ENCODE measurements at places on chromosomes 7 and 10. TPM values are rescaled to one million over a fixed set of nuclear protein-coding genes. Genes with fewer than 3 reads are reported as not detected.
A peak's percentile ranks its signal among the peaks of the same experiment; 100 is the strongest.

DNA sequence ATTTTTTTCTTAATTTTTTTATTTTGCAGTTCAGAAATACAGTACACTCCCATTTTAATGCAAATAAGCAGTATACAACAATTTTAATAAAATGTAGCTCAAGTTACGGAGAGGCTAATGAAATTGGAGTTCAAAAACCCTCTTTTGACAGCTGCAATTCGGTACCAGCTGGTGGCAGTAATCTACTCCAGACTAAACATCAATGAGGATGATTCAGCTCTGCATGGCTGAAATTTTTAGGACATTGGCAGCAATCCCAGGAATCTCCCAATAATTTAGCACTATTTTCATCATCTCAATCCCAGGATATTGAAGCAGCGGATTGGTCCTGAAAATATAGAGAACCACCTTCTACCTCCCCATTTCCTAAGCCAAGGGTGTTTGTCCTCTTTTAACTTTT lies 278.8 kb downstream of the CACNA2D1 start:
- peak; percentile 8 for DNase-seq

The TCERG1L gene
- total RNA-seq: 0.27 TPM

DNA sequence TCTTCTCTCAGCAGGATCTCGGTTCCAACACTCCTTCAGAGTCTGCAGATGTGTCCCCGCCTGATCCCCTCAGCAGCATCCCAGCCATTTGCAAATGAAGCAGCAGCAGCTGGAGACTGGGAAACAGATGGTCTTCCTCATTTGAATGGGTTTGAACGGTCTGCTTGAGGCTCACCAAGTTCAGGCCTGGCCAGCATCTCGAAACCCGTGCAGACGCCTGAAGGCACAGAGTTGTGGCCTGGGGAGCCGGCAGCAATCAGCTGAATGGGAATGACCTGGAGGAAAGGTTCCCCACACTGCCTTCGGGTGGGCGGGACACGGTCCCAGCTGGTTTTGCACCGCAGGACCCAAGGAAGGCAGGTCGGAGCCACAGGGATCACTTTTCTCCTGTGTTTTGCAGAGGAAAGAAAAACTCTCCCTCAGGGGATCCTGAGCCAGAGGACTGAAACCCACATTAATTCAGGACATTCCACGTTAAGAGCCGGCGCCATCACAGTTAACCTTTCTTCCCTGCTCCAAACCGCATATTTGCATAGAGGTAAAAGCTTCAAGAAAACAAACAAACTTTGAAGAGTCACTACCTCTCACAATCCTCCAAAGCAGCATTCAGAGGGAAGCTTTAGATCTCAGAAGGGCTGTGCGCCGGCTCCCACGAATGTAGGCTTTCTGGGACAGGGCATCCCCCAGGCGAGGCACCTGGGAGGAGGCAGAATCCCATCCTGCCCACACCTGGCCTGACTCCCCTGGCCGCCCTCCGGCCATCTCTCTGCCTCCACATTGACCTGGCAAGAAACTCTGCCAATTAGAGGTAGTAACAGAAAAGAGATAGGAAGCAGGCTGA lies 17.7 kb downstream of the FGFR2 start:
- no peak for DNase-seq

GRCh38 chr10:114017873-114018272 lies 25.8 kb upstream of the ADRB1 start:
- no peak for DNase-seq

- DNase-seq: no peak
These were observed 39.4 kb upstream of the ATOH7 start for GRCh38 chr10:68271196-68271882.

GRCh38 chr7:129517931-129518330 lies 15.6 kb downstream of the SMKR1 start:
- no peak for DNase-seq

The CALD1 gene
- 39.9 TPM for total RNA-seq

GRCh38 chr7:70583965-70584883 lies 547.7 kb upstream of the GALNT17 start:
- DNase-seq: no peak

- no peak for DNase-seq
These were observed 268.3 kb downstream of the TNS3 start for GRCh38 chr7:47313564-47313963.

GRCh38 chr10:102310361-102311024 lies 65.2 kb downstream of the GBF1 start:
- no peak for DNase-seq

The TMEM213 gene
- total RNA-seq: not detected

GRCh38 chr7:36272567-36273269 lies 116.9 kb upstream of the ANLN start:
- DNase-seq: no peak

DNA sequence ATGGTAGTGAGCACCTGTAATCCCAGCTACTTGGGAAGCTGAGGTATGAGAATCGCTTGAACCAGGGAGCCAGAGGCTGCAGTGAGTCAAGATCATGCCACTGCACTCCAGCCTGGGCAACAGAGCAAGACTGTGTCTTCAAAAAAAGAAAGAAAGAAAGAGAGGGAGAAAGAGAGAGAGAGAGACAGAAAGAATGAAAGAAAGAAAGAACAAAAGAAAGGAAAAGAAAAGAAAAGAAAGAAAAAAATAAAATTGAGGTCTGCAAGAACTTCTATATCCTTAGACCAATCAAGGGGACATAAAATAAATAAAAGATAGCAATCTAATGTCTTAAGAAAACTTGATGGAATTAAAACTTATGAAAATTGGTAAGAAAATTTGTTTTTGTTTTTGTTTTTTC lies 34.9 kb upstream of the PARD3 start:
- no peak for DNase-seq

- DNase-seq: no peak
These were observed 378.2 kb upstream of the MYO3A start for GRCh38 chr10:25555865-25556264.

The SPDYE8 gene
- 0.52 TPM for total RNA-seq

The PSTK gene
- total RNA-seq: 9.5 TPM

DNA sequence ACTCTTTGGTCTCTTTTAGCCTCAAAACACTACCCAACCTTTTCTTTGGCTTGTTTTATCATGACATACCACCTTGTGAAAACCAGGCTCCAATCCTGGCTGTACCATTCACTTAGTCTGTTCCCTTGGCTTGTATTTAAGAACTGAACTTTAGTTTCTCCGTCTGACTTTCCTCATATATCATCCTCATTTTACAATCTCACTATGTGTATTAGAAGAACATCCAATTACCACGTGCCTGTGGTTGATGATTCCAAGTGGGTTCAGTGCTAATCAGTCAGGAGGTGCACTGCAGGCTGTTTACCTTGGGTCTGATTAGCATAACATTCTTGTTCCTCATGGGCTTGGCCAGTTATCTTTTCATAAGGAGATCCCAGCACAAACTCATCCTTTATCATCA lies 144.8 kb upstream of the KLF14 start:
- no peak for DNase-seq

The PPP1R3A gene
- not detected for total RNA-seq

- no peak for DNase-seq
These were observed 53.3 kb downstream of the NT5C2 start for GRCh38 chr10:103139803-103140202.

The NME8 gene
- total RNA-seq: not detected

- no peak for DNase-seq
These were observed 103.7 kb downstream of the HIP1 start for GRCh38 chr7:75635036-75635435.

- no peak for DNase-seq
These were observed 37.2 kb upstream of the CHCHD3 start for GRCh38 chr7:133119067-133119466.

The TTYH3 gene
- total RNA-seq: 6.0 TPM

The ALDH18A1 gene
- total RNA-seq: 102 TPM

DNA sequence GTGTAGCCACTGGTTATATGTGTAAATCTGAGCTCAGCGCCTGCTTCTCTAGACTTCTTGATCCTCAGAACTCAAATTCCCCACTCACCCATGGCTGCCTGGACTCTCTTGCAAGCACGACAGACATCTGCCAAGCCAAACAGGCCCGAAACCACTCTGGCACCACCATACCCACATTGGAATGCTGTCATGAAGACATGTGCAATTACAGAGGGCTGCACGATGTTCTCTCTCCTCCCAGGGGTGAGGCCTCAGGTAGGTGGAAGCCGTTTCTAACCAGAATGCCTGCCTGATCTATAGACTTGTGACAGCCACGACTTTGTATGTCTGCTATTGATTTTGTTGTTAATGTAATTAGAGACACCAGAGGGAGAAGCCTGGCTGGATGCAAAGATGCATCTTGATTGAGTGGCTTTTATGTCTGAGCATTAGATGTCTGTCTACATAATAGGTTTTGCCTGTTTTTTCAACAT lies 4.0 kb downstream of the BAMBI start:
- no peak for DNase-seq

The CALML3 gene
- total RNA-seq: not detected

The FAM20C gene
- 10.3 TPM for total RNA-seq

The CUZD1 gene
- 1.6 TPM for total RNA-seq

DNA sequence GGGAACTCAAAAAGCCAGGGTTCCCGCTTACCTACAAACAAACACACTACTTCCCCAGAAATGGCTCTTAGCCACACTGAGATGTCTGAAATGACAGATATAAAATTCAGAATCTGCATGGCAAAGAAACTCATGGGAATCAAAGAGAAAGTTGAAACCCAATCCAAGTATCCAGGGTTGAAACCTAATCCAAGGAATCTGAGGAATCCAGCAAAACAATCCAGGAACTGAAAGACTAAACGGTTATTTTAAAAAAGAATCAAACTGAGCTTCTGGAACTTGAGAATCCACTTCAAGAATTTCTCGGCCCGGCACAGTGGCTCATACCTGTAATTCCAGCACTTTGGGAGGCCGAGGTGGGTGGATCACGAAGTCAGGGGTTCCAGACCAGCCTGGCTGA lies 568.8 kb downstream of the POM121L12 start:
- no peak for DNase-seq
